Fibroblast of upper back skin (primary cell): ENCODE measurements at places on chromosomes 12 and 14.
A peak's percentile ranks its signal among the peaks of the same experiment; 100 is the strongest.

GRCh38 chr12:96249196-96250118 is 55.3 kb downstream of the ELK3 start:
- peak; percentile 43 for DNase-seq

- peak; percentile 10 for DNase-seq
These were observed 10.8 kb downstream of the SUOX start for GRCh38 chr12:56007564-56008559.

DNA sequence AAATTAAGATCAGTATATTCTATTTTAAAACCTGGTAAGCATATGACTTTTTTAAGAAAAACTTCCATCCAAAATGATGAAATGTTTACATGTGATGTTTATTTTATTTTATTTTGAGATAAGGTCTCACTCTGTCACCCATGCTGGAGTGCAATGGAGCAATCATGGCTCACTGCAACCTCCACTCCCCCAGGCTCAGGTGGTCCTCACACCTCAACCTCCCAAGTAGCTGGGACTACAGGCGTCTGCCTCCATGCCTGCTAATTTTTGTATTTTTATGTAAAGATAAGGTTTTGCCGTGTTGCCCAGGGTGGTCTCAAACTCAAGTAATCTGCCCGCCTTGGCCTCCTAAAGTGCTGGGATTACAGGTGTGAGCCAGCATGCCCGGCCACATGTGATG is 141.8 kb downstream of the ZFP36L1 start:
- DNase-seq, result no peak

DNA sequence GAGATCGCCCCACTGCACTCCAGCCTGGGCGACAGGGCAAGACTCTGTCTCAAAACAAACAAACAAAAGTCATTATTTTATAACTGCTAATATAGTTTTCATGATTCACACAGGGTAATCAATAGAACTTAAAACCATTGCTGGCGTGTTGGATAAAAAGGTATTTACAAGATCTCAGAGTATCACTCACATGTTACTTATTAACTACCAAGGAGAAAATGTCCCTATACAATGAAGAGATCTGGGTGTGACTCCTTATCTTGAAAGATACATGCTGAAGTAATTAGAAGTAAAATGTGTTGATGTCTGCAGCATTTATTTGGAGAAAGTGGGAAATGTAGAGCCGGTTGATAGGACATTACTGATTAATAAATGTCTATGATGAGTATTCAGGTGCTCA is 57.3 kb upstream of the PIK3C2G start:
- no peak for DNase-seq

DNA sequence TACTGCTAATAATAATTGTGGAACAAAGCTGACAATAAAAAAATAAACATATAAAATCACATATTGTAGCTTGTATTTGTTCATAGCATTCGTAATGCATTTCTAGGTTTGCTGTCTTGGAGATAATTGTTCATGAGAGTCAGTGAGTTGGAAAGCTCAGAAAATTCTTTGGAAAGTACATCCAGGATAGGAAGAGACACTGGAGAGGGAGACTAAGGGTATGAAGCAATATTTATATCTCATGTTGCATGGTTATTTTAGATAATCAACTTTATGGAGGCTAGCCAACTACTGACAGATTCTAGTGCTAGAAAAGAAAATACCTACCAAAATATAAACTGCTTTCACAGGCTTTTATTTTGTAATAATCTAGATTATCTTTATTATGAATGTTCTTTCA is 1095.2 kb downstream of the FSCB start:
- DNase-seq, result no peak

DNA sequence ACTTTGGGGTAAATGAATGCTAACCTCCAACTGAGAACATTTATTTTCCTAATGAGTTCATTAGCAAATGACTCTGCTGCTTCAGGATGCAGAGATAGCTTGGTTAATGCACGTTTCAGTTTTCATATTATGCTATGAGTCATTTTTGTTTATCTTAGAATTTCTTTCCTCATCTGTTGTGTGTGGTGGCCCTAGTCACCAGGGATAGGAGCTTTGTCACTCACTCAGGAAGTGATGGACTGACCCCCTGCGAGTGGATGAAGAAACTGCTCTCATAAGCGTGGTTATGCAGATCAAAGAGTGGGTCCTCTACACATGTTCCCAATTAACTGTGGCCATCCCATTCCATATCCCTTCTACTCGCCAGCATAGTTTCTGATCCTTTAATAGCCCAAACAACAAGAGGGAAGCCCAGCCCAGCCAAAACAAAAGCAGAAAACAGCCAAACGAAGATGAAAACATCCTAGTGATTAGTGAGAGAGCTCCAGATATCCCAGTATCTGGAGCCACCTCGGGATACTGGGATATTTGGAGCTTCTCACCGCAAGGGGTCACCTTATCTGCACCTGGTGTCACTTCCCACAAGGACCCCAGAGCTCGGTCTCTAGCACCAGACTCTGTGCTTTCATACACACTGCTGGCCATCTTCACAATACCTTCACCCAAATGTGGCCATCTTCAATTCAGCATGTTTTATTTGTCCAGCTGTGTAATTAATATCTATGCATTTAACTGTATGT is 8.6 kb downstream of the TC2N start:
- DNase-seq, result peak; percentile 72

GRCh38 chr12:15580431-15580830 is 208.8 kb downstream of the EPS8 start:
- DNase-seq, result no peak

DNA sequence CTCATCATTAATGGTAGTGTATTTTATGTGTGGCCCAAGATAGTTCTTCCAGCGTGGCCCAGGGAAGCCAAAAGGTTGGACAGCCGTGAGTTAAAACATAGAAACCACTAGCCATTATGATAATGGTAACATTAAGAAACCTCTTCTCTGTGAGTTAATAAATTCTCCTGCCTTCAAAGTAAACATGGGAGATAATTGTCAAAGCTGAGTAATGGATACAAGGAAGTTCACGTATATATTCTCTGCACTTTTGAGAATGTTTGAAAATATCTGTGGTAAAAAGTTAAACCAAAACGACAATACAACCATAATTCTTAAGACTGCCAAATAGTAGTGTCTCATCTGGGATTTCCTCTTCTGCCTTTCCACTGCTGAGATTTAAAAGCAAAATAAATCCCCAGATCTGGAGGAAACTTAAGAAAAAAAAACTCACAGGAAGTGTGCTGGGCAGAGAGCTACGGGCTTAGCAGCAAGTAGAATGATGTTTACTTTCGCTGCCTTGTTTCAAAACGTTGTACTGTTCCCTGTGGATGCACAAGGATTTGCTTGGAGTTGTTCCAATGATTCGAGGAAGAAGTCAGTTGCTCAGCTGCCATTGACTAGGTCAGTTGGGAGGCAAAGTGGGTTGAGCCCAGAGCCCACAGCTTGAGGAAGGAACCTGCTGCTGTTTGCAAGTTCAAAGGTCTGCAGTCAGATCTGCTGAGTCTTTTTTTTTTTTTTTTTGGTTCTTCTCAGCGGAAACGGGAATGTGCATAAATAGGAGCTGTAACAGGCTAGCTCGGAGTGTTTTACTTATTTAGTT is 1.7 kb downstream of the TPCN1 start:
- peak; percentile 85 for DNase-seq

DNA sequence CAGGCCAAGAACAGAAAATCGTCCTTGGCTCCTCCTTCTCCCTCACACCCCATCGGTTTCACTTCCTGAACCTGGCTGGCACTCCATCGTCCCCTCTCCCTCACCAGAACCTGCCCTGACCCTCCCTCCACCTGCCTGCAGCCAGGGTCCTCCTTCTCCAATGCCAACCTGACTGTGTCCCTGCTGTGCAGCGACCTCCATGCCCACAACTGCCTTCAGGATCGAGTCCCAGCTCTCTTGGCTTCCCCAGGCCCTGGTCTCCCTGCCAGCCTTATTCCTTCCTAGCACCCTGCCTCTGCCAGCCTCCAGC is 19.8 kb downstream of the HVCN1 start:
- no peak for DNase-seq

- no peak for DNase-seq
These were observed 248.5 kb downstream of the DUSP6 start for GRCh38 chr12:89103831-89104230.

- peak; percentile 56 for DNase-seq
These were observed 887.0 kb downstream of the TMTC2 start for GRCh38 chr12:83573671-83574070.

DNA sequence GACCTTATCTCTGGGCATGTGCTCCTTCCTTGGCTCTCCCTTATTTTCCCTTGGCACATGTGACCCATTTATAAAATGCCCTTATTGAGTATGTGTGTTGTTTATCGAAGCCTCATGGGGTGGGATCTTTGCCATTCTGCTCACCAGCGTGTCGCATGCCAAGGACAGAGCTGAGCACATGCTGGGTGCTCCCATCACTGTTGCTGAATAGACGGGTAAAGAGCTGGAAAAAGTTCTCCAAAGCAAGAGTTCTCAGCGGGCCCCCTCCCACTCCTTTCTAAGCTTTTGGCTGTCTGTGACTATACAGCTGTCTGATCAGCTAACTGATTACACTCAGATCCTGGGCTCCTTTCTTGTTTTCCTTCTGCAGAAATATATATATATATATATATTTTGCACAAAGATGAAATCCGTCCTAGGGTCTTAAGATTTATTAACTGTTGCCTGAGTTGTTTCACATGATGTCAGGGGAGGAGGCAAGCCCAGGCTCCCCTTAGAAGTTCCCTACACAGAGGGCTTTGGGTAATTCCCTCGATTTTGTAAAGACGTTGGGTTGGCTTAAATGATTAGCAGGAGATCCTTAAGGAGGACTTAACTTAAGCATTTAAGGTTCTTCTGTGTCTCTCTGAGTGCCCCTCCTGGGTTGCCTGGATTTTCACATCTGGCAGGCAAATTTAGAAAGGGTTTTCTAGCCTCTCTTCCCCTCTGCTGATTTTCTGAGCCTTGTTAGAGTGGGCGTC is 71.6 kb downstream of the TMEM132C start:
- DNase-seq, result no peak

DNA sequence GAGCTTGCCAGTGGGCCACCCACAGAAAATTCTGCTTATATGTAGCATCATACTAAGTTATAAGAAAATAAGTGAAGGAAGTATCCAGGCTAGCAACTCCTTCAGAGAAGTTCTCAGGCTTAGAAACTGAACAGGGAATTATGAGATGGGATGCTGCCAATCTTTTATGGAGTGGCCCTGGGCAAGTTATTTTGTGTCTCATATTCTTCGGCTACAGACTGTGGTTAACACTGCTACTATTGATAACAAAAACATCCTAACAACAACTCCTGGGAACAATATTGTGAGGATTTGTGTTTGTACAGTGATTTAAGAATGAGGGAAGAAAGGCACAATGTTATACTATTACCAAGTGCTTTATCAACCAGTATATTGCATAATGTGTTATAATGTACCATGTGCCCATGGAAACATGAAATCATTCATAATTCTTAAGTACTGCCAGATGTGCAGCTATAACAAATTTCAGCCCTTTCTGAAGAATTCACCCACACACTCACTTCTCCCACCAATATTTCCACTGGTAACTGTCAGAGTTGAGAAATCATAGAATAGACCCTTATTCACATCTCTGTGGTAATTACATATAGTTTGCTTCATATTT is 113.3 kb upstream of the SOX5 start:
- DNase-seq, result peak; percentile 25

DNA sequence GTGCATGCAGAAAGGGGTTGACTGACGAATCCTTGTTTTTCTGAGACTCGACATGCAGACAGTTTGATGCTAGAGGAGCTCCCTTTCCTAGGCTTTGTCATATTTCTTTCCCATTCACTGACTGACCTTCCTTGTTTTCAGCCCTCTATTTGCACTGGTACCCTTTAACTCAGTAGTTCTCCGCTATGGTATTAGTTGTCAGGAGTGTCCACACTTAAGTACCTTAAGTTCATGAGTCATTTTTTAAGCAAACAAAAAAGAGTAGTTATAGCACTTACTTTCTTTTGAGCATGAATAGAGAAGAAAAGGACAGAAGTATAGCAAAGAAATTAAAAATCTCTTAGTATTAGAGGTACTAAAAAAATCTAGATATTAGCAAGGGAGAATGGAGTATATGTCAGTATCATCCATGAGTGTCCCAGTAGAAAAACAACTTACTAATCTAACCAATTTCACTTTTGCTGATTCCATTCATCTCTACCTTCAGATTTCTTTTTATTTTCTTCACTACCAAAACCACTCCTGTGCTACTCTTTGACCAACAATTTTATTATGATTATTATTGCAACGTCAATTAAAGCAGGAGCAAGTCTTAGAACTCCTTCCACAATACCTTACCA is 8.3 kb downstream of the ATP2B1 start:
- DNase-seq, result no peak

- DNase-seq, result no peak
These were observed 7.9 kb upstream of the BBS10 start for GRCh38 chr12:76356071-76356470.

DNA sequence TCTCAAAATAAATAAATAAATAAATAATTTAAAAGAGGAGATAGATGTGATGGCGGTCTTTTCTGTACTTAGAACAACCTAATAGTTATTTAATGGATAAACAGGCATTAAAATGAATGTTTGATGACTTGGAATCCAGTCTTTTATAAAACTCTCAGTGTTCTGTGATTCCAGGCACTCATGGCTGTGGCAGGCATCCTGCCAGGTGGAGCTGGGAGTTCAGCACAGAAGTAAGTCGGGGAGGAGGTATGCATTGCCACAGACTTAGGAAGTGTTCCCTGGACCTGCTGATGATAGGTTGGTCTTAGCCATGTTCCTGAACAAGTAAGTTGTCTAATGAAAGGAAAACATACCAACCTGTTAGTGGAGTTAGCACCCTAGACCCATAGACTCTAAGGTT is 126.3 kb downstream of the CACNA1C start:
- DNase-seq, result no peak

DNA sequence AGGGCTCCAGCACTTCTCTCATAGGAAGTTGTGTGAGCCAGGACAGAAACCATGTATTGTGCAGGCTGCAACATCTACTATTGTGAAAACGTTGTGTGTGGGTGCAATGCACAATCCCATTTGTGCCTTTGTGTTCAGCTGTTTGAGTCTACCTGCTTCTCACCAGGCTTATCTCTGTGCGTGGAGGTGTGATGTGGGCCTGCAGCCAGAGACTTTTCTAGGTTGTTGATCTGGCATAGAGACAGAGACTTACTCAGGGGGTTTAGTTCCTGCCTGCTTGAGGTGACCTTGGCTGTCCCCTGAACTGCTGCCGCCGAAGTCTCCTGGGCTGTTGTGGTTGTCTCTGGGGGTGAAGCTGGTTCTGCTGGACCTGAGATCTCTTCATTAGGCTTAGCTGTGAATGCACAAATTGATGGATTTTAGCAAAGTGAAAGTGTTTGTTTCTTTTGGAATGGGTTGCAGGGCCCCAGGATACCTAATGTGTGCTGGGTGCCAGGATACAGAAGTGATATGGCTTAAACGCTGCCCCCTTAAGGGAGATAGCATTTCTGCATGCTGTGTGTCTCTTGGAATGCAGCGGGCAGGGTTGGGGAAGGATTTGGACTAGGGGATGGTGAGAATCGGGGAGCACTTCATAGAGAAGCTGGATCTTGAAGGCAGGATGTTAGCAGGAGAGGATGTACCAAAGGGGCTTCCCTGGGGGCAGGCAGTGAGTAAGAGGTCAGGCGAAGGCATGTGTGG is 2.5 kb downstream of the LACRT start:
- DNase-seq, result no peak

DNA sequence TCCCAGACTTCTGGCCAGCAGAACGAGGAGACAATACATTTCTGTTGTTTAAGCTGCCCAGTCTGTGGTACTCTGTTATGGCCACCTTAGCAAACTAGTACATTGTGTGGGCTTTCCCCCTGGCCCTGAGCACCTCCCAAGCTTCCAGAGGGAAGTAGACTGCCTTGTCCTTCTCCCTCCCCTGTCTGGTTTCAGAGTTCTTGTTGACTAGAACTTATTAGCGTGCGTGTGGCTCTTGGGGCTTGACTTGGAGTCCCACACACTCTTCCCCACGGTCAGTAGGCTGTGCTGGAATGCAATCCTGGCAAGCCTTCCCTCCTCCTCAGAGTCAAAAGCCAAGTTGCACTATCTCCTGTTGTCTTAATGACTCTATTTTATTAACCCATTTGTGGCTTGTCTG is 27.7 kb downstream of the FBLN5 start:
- peak; percentile 72 for DNase-seq
